ENCODE measurements at places on chromosomes 12 and 14.
A peak's percentile ranks its signal among the peaks of the same experiment; 100 is the strongest.

DNA sequence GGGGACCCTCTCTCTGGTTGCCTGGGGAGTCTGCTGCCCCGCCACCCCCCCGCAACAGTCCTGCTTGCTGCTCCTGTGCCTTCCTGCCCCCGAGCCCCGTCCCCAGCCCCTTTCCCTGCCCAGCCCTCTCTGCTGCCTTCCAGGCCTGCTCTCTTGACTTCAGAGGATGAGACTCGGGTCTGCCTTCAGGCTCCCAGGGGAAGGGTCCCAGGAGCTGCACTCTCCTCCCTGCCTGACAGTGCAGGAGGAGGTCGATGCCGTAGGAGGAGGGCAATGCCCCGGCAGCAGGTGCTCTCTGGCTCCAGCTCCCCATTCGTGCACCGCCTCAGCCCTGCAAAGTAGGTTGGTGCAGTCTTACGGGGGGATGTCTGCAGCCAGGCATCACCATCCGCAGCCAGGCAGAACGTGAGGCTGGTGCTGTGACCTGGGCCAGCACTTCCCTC, 185.1 kb upstream of the C14orf180 start:
- DNase-seq, result no peak

- DNase-seq, result no peak
These were observed 237.8 kb downstream of the CACNA1C start for GRCh38 chr12:2290516-2291065.

- DNase-seq, result no peak
These were observed 36.1 kb upstream of the NEDD1 start for GRCh38 chr12:96870946-96871345.

GRCh38 chr14:23469127-23469905, at the start of gene NGDN:
Gene NGDN (plus strand): TSS chr14:23469703. CDS start chr14:23469716, 13 bp downstream.
- DNase-seq, result peak; percentile 100

DNA sequence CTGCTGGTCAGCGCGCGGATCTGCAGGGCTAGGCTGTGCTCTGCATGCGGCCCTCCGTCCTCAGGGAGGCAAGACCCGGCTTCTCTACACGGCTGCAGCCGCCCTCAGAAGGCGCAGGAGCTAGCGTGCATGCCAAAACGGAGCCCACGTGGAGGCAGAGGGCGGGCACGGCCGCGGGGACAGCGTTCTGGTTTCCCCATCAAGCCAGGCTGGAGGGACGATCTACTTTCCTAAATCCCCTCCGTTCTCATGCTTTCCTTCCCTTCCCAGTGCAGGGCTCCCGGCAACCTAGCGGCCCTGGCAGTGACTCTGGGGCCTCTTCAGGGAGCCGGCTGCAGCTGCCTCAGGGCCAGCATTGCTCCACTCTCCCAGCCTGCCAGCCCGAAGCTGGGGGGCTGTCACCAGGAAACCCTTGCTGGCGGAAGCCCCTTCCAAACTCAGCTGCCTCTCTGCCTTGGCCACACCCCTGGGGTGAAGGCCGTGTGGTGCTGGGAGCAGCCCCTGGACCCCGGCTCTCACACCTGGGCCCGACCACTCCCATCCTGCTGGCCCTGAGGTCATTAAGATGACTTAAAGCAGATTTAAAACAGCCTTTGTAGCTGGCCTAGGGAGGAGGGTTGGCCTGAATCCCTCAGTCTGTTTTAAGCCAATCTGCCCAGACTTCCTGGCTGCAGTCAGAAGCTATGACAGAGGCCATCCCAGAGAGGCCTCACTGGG, 9.2 kb upstream of the GOLGA3 start:
- DNase-seq, result no peak

DNA sequence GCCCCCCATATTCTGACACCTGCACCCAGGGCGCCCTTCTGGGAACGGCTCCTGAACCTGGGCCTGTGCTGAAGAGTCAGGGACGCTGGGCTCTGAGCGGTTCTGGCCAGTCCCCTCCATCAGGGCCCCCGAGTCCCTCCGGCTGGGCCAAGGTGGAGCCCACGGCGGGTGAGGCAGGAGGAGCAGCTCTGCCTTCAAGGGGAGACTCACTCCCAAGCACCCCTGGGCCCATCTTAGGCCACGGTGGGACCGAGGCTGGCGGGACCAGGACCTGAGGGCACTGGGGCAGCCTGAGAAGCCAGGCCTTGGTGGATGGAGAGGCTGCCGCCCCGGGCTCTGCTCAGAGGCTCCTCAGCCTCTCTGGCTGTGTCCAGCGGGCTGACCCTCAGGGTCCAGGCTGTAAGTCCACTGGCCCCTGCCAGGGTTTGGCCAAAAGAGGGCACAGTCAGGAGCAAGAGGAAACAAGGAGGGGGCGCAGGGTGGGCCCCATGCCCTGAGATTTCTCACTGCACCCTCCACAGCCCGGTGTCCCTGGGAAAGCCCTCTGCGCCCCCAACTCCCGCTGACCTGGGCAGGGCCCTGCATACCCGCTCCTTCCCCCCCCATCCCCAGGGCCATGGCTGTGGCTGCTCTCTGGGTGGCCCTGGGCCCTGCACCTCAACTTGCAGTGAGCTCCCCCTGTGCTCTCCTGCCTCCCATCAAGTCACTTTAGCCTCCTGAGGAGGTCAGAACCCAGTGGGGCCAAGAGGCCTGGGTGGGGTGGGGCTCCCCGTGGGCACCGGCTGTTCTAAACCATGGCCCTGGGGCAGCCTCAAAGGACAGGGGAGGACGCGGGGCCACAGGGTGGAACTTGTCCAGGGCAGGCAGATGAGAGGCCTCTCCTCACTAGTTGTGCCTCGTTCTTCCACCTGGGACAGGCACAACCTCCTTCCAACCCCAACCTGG, 266.4 kb upstream of the SFSWAP start:
- DNase-seq, result no peak

GRCh38 chr14:30085943-30086342, 158.3 kb upstream of the PRKD1 start:
- no peak for DNase-seq

- no peak for DNase-seq
These were observed 315.5 kb downstream of the SNAPC1 start for GRCh38 chr14:62077676-62078261.

- DNase-seq, result no peak
These were observed 14.9 kb upstream of the SLC8A3 start for GRCh38 chr14:70203686-70204085.

GRCh38 chr14:34592623-34593022, 37.3 kb downstream of the SNX6 start:
- no peak for DNase-seq

DNA sequence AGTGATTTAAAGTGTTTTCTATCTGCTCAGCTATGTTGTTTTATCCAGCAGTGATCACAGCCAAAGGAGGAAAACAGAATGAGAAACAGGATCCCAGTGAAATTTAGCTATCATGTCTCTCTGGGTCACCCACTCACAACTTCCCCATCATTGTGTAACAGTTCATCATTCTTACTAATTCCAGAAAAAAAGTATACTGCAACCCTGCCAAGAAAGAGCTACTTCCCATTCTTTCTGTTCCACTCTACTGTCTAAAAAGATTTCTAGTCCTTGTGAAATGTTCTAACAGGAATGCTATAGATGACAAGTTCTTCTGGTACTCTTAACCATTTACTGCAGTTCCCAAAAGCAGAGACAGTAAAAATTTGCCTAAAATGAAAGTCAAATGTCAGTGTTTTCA, 39.2 kb upstream of the CD163 start:
- peak; percentile 49 for DNase-seq

DNA sequence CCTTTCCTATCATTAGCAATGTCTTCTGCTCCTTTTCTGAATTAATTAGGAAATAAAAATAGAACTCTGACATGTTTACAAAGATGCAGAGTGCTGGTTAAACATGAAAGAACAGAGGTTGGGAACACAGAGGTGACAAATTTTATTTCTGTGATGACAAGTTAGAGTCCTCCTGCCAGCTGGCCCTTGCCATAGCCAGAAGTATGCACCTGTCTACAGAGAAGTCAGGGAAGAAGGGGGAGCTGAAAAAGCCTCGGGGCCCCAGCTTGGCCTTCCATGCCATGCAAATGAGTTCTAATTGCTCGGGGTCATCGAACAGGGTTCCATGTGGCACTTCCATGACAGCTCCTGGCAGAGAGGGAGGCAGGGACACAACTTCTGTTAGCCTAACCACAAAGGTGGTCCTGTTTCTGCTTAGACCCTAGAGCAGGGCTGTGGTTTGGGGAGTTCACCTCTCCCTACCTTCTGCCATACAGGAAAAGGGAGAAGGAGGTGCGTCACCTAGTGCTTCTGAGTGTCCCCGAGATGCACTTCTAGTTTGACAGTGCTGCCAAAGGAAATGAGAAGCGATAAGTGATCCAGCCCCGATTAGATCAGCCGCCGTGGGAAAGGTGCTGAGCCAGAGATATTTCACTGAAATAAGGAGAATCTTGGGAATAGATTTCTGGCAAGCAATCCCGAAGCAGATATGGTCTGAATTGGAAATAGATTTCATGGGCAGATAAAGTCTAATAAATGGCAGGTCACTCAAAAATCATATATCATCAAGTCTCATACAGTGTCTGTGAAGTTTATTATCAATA, 155.8 kb upstream of the FOXN3 start:
- DNase-seq, result no peak

- DNase-seq, result no peak
These were observed 12.9 kb downstream of the ST8SIA1 start for GRCh38 chr12:22321638-22322037.

- DNase-seq, result no peak
These were observed 7.5 kb downstream of the ATF1 start for GRCh38 chr12:50771409-50771808.

- no peak for DNase-seq
These were observed 298.4 kb downstream of the TRHDE start for GRCh38 chr12:72570601-72571000.

DNA sequence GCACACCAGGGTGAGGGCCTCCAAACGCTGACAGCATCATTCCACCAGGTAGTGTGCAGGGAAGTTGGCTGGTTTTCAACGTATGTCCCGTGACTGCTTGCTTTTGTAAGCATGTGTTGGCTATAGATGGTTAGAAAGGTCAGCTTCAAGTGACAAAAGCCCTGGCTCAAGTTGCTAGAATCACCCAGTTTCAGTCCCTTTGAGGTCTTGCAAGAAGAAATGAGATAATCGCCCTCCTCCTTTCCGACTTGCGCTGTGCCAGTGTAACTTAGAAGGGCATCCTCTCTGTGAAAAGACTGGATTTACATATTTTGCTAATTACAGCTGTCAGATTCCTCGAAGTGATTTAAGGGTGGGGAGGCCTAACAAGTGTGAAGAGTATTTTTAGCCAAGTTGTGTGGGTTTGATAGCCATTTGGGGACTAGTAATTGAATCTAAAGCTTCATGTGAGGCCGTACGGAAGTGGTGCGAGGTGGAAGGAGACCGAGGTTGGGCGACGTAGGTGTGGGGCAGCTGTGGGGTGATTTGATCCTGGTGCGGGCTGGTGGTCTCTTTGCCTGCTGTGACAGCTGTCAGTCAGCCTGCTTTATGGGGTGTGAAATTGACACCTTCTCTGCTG, 94.7 kb downstream of the CHST11 start:
- no peak for DNase-seq

- no peak for DNase-seq
These were observed 222.2 kb downstream of the FLRT2 start for GRCh38 chr14:85752175-85752574.

DNA sequence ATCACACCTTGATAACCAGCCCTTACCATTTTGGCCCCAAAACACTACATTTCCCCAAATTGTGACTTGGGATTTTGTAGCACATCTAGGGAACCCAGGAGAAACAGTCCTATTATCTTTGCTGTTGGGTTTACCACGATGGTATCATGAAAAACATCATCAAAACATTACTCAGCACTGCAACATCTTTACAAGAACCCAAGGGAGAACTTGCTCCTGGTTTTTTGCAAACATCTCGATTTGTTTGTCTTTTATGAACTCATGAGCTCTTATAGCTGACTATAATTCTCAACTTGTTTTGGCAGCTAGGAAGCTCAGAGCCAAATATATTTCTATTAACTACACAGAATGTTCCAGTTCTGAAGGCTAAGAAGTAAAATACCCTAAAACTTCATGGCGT, 65.7 kb downstream of the TBX5 start:
- no peak for DNase-seq

GRCh38 chr14:20632831-20633691, 8.4 kb downstream of the OR6S1 start:
- DNase-seq, result peak; percentile 50

- DNase-seq, result no peak
These were observed at the start of gene PLA2G1B for GRCh38 chr12:120327593-120327992. Gene PLA2G1B (minus strand): TSS chr12:120327779. CDS start chr12:120327753, 26 bp downstream.

GRCh38 chr12:54390668-54391551, 6.4 kb upstream of the ZNF385A start:
- DNase-seq, result no peak

DNA sequence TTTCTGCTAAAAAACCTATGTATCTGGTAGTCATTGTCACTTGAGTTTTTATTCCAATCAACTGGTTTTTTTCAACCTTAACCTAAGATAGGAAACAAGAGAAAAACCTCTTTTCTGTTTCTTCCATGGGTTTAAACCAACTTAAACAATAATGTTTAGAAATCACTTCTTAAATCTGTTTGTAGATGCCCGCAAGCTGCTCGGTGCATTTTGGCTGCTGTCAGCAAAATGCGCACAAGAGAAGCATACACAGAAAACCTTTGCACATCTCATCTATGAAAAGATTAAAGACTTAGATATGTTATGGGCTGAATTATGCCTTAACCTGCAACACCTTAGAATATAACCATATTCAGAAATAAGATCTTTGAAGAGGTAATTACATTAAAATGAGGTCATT, 299.8 kb downstream of the ITPR2 start:
- no peak for DNase-seq

DNA sequence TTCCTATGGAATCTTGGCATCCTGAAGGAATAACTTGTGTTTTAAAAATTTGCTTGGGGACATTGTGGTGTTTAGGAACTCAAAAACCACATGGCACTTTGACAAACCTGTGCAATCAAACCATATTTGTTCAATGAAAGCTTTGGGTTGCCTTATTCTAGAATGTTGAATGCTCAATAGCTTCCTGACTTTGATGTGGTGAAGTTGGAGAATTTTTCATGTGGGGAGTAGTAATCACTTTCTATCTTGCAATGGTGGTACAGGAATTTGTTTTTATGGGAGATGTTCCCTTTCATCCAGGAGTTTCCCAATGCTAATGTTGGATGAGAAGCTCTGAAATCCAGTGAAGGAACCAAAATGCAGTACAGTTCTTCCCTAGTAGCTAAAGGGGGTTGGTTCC, 42.2 kb upstream of the LDHB start:
- DNase-seq, result no peak

- DNase-seq, result no peak
These were observed 23.0 kb upstream of the GSG1 start for GRCh38 chr12:13126494-13126893.

DNA sequence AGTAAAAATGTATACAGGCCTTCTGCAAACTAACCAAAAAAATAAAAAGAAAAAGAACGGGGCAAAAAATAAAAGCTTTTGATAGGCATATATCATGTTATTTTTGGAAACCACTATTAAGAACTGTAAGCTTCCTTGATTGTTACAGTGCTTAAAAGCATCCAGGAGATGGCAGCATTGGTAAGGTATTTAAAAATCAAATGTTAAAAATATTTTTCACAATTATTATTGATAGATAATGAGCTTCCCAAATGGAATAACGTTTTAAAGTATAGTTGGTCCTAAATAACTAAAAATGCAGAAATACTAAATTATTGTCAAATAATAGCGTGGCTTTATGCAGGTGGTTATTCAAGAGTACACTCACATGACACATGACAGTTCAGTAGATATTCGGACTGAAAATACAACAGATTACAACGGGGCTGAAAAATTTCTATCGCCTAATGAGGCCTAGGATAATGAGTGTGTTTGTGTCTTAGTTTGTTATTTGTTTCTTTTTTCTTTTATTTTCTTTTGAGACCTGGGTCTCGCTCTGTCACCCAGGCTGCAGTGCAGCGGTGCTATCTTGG, 127.2 kb upstream of the ATF7IP start:
- DNase-seq, result no peak
